ENCODE measurements at places on chromosomes 5 and 9. TPM values are rescaled to one million over a fixed set of nuclear protein-coding genes. Genes with fewer than 3 reads are reported as not detected.

GRCh38 chr5:148998174-148998797, 64.6 kb downstream of the SH3TC2 start:
- DNase-seq: no peak

DNA sequence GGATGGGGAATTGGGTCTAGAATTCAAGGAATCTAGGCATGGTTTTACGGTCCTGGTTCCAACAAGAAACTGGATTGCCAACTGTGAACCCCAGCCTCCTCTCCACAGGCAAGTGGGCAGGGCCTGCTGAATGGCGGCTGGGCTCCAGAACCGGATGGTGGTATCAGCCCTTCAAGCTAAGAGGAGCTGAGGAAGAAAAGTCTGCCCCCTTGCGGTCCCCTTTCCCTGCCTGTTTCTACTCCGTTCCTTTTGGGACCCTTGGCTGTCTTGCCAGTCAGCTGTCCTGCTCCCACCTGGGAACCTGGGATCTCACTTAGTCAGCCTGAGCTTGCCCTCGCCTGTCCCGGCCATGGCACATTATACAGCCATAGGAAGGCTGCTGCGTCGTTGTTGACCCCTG, 234.4 kb upstream of the DAPK1 start:
- no peak for DNase-seq

The PDCD1LG2 gene
- total RNA-seq: 0.73 TPM

The CCNH gene
- 19.2 TPM for total RNA-seq

The ADGRD2 gene
- not detected for total RNA-seq
